ENCODE measurements at places on chromosomes 2 and 18.

DNA sequence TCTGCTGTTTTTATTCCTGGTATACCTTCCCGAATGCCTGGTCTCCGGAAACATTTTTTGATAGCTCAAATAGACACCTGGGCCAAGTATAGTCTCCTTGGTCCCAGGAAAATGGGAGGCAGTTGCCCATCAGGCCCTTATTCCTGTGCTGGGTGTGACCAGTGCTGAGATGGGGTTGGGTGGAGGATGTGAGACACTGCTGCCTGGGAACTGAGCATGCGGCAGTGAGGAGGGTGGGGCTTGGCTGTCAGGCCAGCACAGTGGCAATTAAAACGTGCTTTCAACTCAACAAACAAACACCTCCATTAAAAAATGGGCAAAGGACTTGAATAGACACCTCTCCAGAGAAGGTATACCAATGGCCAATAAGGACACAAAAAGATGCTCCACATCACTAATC is 12.5 kb downstream of the KLHL29 start:
- DNase-seq: no peak

- no peak for DNase-seq
Measured at GRCh38 chr18:56505971-56506370, 132.4 kb downstream of the TXNL1 start.

GRCh38 chr18:46755315-46756024 is 1.4 kb downstream of the ST8SIA5 start:
- no peak for DNase-seq

DNA sequence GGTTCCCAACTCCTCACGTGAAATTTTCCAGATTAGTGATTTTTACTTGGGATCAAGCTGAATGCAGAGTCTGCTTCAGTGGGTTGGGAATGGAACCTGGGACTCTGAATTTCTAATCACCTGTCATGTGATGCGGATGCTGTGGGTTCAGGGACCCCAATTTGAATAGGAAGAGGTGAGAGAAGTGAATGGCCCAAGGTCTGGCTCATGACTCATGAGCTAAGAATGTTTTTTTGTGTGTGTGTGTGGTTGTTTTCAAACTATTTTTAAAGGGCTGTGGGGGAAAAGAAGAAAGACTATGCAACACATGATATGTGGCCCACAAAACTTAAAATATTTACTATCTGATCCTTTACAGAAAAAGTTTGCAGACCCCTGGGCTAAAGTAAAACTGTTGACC is 108.5 kb upstream of the CYRIA start:
- no peak for DNase-seq

DNA sequence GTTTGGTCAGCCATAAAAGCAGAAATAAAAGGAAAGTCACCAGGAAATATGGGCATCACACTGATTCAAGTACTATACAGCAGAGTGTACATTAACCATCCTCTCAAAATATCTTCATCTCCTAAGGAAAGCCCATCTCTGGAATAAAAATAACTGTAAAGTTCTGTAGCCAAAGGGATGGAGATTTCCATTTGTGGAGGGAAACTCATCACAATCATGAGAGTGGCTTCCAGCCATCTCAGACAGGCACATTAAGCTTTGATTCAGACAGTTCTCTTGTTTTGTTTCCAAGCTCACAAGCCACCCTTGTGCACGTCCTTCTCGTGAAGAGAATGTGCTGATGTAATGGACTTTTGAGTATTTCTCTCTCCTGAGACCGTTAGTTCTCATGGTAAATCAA is 695.5 kb downstream of the LRRTM4 start:
- no peak for DNase-seq

GRCh38 chr2:111028720-111029119 is 92.0 kb upstream of the BCL2L11 start:
- no peak for DNase-seq

DNA sequence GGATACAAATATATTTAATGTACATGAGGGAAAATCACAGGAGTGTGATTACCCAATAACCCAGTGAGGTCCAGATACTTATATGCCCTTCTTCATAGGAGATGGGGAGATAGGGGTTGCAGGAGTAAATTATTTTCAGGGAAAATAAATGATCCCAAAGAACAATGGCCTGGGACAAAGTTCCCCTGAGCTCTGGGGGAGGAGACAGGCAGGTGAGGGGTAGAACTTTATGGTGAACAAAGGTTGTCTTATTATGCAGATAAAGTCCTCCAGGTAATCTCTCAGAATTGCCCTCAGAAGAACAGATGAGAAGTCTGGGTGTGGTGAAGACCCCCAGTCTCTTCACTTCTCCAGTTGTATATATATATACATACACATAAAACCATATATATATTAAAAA is 22.1 kb upstream of the RMDN2 start:
- no peak for DNase-seq

DNA sequence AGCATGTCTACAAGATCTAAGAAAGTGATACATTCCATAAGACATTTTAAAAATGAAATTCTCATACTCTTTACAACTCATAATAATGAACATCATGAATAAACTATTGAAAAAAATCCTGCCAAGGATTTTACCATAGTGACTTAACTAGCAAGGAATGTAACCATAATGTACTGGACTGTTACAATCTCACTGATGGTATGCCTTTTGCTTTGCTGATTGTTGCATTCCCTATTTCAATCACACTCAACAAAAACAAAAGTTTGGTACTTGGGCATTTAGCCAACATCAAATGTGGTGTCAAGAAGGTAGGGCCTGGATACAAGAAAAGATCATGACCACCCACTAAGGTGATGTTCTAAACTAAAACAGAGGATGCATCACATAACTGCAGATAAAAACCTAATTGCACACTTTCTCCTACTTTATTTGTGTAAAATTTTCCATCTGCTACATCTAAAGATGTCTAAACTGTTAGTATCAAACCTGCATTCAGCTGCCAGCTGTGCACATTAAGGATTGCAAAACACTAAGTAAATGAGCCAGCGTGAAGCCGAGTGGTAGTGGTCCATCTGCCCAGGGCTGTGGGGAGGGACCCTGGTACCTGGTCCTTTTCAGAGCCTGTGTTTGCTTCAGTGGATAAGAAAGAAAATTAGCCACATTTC is 564.4 kb downstream of the ZEB2 start:
- no peak for DNase-seq

DNA sequence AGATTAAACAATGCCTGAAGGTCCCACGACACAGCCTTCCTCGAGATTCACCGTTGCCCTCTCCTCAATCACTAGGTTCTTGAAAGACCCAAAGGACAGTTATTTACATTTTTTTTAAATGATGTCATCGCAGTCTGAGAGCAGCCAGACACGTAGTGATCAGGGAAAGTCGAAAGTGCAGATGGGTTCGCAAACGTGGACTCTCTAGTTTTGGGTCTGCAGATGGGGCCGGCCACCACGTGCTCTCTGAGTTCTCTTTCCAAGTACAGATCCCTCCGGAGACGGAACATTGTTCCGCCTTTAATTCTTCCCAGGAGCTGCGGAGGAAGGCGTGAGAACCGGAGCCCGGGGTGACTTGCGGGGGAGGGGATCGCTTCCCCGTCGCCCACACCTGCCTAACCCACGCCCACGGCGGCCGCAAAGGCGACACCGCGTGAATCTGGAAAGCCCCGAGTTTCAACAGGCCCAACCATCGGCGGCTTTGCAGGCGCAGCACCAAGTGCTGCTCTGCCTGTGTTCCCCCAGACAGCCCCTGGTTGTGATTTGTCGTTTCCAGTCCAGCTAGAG is 54.3 kb downstream of the PKDCC start:
- peak; percentile 68 for DNase-seq

DNA sequence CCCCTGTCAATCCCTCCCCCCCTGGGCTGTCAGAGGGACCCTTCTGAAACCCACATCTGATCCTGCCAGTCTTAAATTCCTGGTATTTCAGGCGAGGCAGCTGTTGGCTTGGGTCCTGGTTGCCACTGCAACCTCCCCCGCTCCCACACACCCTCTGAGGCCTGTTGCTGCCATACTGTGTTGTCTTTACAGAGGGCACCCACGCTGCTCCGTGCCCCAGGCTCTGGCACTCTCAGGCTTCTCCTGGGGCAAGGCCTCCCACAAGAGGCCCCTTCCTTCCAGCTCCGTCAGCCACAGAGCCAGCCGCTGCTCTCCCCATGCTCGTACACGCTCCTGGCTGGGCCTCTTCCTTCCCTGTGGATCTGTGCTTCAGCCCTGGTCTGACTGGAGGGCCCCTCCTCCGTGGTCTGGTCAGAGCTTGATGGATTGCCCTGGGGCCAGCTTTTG is 8.6 kb downstream of the CABLES1 start:
- peak; percentile 54 for DNase-seq

DNA sequence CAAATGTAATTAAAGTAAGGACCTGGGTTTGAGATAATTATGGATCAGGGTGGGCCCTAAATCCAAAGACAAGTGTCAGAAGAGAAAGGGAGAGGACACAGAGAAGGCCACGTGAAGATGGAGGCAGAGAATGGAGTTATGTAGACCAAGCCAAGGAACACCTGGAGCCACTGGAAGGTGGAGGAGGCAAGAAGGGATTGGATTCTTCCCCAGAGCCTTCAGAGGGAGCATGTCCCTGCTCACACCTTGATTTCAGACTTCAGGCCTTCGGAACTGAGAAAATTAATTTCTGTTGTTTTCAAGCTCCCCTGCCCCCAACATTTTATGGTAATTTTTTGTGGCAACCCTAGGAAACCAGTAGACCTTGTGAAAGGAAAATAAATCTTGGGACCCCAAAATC is 19.6 kb downstream of the CAPN14 start:
- no peak for DNase-seq

DNA sequence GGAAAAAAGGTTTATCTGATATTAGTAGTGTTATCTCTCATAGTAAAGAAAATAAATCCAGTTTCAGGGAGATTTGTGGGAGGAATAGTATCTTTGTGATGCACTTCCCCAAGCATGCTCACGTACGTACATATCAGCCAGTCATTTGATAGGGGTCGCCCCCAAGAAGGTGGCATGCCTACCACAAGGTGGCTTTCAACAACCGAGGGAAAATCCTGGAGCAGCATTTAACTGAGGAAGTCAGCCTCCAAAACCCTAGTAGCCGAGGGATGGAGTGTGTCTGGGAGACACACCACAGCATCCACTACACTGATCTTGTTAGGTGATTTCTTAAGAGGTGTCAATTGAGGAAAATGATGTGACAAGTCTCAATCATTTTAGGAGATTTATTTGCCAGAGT is 623.9 kb downstream of the NYAP2 start:
- DNase-seq: no peak

Data from renal pelvis (tissue), 12 donors.